ENCODE measurements at places on chromosomes 7 and 10.

DNA sequence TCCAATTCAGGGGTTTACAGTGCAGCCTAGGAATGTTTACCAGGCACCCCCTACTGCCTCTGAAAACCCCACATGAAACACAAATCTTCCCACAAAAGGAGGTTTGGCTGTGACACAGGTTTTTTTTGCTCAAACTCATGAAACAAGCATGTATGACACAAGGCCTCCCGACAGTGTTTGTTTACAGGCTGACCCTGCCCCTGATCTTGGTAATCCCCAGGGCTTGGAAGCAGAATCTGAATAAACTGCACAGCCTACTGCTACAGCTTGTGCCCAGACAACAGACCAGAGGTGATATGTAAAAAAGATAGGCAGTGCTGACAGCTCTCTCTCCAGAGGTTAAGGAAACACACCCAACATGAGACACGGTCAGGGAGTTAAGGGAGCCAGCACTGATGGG lies 184.2 kb downstream of the KMT2E start:
- DNase-seq, result peak; percentile 81

GRCh38 chr7:14752301-14752700 lies 150.2 kb downstream of the DGKB start:
- no peak for DNase-seq

DNA sequence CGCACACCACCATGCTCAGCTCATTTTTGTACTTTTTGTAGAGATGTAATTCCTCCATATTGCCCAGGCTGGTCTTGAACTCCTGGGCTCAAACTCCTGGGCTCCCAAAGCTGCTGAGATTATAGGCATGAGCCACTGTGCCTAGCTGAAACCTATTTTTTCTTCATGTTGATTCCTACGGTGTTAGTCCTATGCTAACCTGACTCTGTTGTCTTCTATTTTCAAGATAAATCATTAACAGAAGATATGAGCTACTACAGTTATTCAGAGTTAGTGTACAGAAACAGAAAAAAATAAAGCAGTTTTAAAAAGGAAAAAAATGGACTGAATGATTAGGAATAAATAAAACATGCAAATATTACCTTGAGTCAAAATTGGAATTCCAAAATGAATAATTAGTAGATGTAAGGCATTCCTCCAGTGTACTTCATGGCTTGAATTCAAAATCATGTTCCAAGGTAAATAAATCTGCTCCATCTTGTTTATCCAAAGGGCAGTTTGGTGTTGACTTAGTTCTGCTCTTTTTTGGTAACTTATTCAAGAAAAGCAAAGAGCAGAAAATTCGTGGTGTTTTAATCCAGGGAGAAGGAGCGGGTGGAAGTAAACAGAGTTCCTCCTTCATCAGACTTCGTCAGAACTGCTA lies 185.8 kb downstream of the CACNB2 start:
- no peak for DNase-seq

DNA sequence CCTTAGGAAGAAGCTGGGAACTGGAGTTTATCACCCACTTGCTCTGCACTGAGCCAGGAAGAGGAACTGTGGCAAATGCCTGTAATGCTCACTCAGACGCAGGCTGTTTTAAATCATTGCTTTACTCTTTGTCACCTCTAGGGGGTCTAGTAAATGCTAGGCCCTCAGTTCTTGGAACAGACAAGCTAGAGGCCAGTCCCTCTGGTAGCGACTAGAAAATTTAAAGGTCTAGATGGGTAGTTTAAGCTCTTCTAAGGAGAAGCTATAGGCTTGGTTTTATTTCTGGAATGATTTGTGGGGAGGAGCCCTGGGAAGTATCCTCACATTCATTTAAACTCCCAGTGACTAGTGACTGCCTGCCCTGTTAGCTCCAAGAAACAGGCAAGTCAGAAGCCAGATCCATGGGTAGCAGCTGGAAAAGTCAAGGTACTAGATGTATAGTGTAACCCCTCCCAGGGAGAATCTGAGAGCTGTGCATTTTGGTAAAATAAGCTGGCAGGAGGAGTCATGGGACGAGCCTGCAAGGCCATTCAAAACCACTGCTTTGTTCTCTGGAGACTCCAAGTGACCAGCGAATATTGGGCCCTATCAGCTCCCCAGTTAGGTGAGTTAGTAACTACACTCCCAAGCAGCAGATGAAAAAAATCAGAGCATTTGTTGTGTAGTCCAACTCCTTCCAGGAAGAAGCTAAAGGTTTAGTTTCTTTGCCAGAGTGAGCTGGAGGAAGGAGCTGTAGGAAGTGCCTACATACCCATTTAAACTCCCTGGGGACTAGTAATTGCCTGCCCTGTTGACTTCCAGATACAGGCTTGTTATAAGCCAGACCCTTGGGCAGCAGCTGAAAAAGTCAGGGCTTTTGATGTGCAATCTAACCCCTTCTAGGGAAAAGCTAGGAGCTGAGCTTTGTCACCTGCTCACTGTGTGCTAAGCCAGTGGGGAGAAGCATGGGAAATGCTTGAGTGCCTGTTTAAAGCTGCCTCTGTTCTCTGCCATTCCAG lies 68.9 kb downstream of the DYNC1I1 start:
- DNase-seq, result no peak

- DNase-seq, result no peak
These were observed 70.2 kb upstream of the CUX1 start for GRCh38 chr7:101747053-101747878.

DNA sequence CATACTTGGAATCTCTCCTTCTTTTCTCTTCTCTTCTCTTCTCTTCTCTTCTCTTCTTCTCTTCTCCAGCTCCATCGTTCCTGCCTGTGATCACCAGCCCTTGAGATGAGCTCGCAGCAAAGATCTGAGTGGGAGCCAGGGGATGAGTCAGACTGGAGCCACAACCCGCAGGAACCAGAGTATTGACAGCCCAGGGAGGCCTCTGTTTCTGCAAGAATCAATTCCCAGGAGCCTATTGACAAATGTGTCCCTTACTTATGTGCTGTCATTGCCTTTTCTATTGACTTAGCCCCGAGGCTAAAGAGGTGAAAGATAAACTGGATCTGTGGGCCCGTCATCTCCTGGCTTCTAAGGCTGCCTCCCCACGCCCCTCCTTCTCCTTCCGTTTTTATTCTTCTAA lies 13.1 kb upstream of the HABP2 start:
- no peak for DNase-seq

DNA sequence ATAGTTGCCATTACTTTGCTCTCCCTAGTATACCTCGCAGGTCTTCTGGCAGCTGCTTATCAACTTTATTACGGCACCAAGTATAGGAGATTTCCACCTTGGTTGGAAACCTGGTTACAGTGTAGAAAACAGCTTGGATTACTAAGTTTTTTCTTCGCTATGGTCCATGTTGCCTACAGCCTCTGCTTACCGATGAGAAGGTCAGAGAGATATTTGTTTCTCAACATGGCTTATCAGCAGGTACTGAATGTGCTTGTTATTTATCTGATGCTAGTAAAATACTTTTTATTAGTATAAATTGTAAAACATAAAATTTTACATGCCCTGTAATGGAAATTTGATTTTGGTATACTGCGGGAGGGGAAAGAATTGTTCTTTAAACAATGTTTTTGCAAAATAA lies 15.7 kb downstream of the STEAP2 start:
- no peak for DNase-seq

DNA sequence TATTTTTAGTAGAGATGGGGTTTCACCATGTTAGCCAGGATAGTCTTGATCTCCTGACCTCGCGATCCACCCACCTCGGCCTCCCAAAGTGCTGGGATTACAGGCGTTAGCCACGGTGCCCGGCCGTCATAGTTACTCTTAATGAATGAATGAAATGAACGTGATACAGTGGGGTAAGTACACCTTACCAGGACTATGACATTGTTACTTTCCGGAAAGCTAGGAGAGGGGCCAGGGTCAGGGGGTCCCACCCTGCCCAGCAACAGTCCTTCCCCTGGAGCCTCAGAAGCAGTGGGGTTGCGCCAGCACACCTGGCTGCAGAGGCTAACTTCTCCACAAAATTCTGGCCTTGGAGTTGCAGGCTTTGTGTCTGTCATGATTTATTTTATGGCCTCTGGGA lies 21.4 kb downstream of the VSTM4 start:
- DNase-seq, result no peak

GRCh38 chr7:85234730-85235129 lies 47.9 kb upstream of the SEMA3D start:
- no peak for DNase-seq

DNA sequence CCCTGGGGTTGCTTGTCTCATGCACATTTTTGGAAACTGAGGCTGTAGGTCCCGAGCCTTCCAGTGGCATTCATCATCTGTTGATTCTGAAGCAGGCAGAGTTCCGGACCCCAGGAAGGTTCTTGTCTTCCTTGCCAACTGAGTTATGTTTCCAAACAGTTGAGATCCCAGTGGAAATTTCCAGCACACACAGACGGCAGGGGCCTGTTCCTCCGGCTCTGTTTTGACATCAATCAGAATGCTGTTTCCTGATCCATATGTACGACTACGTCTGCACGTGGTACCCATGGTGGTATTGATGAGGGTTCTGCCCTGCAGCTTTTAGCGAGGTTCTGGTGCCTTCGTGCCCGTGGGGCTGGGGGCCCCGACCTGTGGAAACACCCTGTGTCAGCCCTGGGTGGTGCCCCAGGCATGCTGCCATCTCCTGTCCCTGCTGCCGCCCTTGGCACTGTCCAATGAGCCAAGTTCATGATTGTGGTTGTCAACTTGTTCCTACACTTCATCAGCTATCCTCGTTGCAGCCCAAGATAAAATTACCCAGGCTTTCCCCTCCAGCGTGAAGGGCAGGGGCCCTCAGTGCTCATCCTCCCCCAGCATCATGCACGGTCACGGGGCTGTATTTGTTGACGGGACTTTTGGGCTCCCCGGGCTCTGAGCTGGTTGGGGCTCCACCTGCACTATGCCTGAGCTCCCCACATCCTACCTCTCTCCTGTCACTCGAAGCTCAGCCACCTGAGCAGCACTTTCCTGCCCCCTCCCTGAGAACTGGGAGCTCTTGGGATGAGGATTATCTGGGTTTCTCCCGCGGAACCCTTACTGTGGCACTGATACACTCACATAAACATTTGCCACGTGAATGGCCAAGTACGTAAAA lies 7.8 kb upstream of the DPYSL4 start:
- DNase-seq, result no peak

Measured in fibroblast of skin of left quadriceps (primary cell).